ENCODE measurements at places on chromosomes 5 and 9.

- DNase-seq = no peak
Observed at GRCh38 chr5:2529371-2530092, 221.9 kb downstream of the IRX2 start.

- peak; percentile 54 for DNase-seq
Observed at GRCh38 chr9:91714020-91714806, 235.8 kb downstream of the ROR2 start.

GRCh38 chr9:81724242-81724889, 35.0 kb upstream of the TLE1 start:
- DNase-seq = no peak

DNA sequence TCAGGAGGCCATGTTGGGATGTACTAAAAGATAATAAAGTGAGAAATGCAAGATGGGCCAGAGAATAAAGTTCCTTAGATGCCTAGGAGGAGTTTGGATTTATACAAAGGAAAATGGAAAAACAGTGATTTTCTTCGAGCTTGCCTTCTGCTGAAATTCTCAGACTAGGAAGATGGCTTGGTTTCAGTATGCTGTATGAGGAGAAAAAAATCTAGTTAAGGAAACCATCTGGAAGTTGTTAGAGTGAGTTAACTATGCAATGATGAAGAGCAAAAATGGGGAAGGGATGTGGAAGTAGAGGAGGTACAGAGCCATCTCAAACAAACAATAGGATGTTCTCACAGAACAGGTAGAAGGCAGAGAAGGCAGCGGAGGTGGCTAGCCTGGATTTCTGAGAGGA, 162.9 kb upstream of the FTMT start:
- DNase-seq = no peak

DNA sequence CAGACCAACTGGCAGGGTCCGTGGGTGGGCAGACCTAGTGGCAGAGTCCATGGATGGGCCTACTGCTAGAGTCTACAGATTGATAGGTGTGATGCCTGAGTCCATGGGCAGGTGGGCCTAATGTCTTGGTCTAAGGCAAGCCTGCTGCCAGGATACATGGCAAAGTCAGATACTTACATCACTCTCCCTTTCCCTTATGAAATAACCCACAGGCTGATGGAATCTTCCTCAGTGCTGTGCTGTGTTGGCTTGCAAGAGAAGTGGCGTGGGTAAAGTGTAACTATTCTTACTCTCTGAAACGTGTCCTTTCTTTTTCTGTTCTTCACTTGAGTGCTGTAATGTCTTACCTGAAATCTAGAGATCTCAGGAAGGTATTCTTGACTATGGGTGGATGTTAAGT, 67.3 kb upstream of the ADRB2 start:
- no peak for DNase-seq

DNA sequence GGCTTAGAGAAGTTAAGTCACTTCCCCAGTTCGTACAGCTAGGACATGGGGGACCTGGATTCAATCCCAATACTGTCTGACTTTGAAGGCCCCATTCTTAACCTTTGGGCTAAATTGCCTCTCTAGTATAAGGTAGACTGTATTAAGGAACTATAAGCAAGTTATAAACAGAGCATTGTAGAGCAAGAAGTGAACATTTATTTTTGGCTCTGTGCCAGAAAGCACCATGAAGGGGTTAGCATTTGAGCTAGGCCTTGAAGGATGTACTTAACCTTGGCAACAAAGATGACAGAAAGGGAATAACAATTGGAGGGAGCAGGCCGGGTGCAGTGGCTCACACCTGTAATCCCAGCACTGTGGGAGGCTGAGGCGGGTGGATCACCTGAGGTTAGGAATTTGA, 32.8 kb downstream of the GALNT10 start:
- DNase-seq = no peak

DNA sequence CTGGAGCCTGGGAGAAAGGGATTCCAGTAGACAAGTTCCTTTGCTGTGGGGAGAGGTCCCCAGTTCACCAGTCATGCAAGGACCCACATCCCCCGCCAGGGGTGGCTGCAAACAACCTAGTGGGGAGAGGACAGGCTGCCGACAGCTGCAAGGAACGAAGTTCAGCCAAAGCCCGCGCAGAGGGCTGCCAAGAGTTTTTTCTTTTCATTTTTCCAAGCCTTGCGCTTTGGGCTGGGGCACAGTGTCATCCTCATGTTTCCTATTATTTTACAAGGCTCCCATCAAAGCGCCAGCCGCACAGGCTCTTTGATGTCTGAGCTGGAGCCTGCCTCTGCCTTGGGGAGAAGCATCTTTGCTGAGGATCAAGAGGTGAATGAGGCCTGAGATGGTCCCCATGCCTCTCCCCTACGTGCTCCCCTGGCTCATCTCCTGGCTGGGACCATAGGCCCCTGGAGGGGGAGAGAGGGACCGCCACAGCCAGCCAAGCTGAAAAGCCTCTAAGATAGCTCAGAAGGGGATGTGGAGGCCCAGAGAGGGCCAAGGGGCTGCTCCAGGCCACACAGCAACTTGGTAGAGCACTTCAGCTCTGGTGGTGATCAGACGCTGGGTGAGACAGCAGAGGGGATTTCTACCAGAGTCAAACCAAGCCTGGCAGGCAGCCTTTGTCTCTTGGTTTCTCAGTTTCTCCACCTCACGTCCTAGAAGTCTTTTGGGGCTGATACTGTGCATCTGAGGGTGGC, 50.4 kb upstream of the SYNPO start:
- no peak for DNase-seq

DNA sequence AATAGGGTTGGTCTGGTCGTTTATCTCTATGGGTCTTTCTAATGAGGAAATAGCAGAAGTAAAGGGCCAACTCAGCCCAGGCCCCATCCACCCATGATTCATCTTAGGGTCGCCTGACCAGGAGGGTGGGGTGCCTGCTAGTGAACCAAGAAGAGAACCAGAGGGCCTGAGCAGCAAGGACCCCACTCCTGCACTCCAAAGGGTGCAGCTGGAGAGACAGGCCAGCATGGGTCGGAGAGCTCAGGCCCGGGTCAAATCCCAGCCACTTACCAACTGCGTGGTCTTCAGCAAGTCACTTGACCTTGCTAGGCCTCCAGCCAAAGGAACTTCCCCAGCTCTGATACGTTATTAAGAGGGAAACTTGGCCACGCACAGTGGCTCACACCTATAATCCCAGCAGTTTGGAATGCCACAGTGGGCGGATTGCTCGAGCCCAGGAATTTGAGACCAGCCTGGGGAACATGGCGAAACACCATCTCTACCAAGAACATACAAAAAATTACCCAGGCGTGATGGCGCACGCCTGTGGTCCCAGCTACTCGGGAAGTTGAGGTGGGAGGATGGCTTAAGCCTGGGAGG, 4.3 kb downstream of the BBLN start:
- DNase-seq = no peak

DNA sequence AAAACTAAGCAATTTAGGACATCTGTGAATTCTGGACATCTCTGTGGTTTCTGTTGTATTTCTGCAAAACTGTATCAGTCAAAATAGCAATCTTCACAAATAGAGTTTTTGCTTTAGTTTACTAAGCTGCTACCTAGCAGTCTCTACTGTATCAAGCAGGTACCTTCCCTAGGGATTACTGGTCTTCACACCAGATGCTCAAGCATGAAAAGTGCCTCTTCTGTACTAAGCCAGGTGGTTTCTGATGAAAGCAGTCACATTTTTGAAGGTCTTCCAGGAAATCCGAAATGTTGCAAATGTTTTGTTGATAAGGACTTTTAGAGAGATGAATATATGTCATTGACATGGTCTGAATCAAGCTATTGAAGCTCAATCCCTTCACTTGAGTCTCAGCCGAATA, 540.0 kb downstream of the KCTD16 start:
- DNase-seq = no peak

DNA sequence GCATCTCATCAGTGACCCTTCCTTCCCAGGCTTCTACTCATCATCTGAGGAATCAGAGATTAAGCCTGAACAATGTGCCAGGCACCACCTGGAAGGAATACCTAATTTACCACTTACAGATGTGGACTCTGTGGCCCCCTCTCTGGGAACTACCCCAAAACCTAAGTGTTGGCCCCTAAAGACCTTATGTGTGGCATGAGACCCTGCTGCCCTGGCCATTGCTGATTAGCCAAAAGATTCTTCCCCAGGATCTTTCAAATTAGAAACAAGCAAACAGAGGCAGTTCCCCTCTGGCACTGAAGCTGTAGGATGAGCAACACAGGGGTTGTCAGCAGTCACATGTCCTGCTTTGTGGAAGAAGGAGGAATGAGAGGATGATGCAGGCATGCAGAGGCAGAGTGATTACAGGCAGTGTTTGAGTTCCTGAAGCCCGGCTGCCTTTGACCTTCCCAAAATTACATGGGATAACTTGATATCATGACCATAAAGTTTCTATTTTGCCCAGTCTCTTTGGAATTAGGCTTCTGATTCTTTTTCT, 10.6 kb downstream of the SPINK4 start:
- no peak for DNase-seq

DNA sequence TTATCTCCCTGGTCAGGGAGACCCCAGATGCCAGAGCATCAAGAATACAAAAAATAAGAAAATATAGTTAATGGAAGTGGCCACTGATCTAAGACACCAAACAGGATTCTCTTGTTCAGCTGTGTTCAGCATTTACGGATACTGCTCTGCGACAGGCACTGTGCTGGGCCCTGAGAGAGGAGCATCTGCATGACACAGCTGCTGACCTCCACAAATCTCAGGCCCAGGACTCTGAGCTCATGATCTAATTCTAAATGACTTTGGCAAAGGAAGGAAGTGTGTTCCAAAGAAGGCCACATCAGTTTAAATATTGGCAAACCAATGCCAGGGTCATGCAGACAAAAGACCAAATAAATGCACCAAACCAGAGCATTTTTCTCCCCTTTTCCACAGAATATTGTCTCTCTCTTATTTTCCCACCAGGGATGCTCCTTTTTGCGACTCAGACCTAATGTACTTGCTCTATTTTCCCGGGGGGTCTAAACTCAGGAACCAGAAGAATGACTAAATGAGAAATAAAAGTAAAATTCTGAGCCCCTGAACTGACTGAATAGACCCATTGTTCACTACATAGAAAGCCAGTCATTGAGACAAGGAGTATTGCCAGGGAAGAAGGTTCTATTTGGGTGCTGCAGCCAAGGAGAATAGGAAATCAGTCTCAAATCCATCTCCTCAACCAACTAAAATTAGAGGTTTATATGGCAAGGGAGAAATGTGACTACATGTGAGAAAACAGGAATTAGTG, 1.4 kb upstream of the AGGF1 start:
- no peak for DNase-seq

GRCh38 chr5:112195924-112196323, 223.2 kb downstream of the EPB41L4A start:
- no peak for DNase-seq

DNA sequence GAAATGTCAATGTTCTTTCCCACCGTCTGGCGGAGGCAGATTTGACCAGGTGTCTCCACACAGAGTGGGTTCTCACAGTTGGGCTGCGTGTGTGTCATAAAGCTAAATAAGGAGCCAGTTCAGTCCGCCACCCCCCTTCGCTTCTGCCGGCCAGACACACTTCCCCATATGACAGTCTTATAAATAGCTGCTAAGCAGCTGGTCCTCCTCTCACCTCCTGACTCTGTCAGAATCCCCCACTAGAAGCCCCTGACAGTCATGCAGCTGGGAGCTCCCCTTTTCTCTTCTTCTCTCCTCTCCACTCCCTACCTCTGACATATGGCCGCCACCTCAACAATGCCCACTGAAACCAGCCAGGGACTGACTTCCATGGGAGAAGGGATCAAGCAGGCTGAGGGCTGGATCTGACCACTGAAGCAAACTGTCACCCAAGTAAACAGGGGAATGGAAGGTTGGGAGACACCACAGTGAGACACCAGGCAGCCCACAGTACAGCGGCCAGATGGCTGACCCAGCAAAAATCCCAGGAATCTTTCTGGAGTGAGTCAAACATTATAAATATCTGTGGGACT, 141.9 kb upstream of the EFNA5 start:
- DNase-seq = no peak

DNA sequence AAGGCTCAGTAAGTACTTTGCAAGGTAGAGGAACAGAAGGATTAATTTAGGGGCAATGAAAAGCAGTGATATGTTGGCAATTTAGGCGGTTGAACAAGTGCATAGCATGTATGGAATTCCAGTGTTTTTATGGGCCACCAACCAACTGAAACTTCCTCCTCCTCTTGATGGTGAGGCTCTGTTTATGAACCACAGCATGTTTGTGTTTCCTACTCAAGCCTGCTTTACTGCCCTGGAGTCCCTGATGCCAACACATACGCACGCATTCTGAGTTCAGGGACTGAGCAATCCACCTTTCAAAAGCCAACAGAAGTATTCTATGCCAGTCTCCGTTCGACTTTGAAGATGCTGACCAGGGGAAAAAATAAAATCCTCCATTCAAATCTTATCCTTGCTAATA, 417.5 kb downstream of the EFNA5 start:
- DNase-seq = no peak

GRCh38 chr9:38127271-38127839, 58.3 kb upstream of the SHB start:
- no peak for DNase-seq

- no peak for DNase-seq
Observed at GRCh38 chr5:42381973-42382372, 41.3 kb upstream of the GHR start.

- no peak for DNase-seq
Observed at GRCh38 chr5:68159224-68159951, 56.2 kb upstream of the PIK3R1 start.

DNA sequence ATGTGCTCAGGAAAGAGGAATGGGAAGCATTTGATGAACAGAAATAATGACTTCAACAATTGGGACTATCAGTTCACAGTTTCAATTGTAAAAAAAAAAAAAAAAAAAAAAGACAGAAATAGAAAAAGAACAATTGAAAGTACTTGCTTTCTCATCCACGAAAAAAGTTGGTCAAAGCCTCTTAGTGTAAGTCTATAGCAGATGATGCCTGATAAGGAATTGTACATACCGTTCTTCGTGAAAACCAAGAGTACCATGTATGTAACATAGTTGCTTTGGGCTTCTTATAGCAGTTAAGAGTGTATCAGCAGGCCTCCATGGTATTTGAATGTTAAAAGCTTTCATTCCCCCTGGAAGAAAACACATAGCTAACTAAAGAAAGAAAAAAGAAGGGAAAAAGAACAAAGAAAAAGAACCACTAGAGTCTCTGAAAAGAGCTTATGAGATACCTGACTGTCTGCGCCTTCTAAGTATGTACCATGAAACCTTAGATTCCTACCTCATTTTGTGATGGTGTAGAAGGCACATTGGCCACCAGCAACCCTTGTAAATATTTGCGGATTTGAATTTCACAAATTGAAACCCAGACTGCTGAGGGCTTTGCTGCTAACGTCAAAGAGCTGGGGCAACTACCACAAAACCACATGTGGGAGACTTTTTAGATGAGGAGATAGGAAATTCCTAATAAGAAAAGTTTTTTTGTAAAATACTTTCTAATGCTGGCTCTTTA, 75.2 kb downstream of the TMC1 start:
- DNase-seq = no peak

Data from NCI-H2227 treated with DMSO at 0.1 percent for 48 hours (cell line).